Stimulated activated CD8-positive, alpha-beta memory T cell treated with anti-CD3 and anti-CD28 coated beads, Interleukin-7, amount 100 ng/mL, for 4 hours (primary cell): ENCODE measurements at places on chromosomes 1 and 21.

- no peak for DNase-seq
Observed at GRCh38 chr21:35204850-35205541, 155.9 kb upstream of the RUNX1 start.

- DNase-seq: no peak
Observed at GRCh38 chr1:175373786-175374623, 181.4 kb upstream of the KIAA0040 start.

DNA sequence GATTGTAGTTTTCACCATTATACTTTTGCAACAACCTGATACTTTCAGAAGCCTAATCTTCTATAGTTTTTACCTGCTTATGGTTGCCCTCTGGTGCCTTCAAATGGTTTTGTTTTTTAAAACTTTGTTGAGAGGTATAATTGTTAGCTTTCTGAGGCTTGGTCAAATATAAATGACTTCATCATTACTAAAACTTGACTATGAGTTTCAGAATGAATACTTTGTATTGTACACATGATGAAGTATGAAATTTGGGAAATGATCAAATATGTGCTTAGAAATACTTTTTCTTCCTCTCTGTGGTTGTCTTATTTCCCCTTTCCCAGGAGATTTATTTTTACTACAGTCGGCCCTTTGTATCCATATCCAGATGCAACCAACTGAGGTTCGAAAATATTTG, 151.8 kb upstream of the B3GALT2 start:
- no peak for DNase-seq

- DNase-seq: no peak
Observed at GRCh38 chr1:53553734-53554509, 94.7 kb downstream of the DMRTB1 start.

DNA sequence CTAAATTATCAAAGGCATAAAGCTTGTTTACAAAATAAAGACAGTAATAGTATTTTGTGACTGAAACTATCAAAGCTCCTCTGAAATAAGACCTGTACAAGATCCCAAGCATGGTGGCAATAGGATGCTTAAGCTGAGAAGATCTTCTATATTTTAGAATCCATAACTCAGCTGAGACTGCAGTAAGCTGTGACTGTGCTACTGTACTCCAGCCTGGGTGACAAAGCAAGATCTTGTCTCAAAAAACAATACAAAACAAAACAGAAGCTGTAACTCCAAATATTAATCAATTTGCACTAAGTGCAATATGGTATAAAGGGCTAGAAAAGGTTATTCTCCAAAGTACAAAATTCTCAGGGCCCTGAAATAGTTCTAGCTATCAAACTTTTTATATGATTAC, 55.8 kb upstream of the CPLANE2 start:
- no peak for DNase-seq

GRCh38 chr21:17542371-17543011, 29.6 kb downstream of the CXADR start:
- no peak for DNase-seq

DNA sequence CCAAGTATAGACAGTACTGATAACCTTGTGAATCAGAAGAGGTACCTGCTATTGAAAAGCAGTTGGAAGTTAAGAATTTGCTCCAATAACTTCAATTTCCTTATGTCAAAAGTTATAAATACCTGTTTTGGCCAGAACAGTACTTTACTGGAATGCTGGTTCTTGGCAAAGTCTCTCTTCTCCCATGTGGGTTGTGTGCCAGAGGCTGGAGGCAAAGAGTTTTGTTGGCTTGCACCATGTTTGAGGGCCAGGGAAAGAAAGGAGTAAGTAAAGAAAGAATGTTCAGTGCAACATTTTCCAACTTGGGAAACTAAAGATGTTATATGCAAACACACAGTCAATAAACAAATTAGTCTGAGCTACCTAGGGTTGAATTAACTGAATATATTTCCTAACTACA, 67.0 kb upstream of the DYNLT5 start:
- DNase-seq: no peak
